ENCODE measurements at places on chromosomes 1 and 21. TPM values are rescaled to one million over a fixed set of nuclear protein-coding genes. Genes with fewer than 3 reads are reported as not detected.

GRCh38 chr1:44929531-44929930 lies 56.9 kb downstream of the EIF2B3 start:
- no peak for ATAC-seq

DNA sequence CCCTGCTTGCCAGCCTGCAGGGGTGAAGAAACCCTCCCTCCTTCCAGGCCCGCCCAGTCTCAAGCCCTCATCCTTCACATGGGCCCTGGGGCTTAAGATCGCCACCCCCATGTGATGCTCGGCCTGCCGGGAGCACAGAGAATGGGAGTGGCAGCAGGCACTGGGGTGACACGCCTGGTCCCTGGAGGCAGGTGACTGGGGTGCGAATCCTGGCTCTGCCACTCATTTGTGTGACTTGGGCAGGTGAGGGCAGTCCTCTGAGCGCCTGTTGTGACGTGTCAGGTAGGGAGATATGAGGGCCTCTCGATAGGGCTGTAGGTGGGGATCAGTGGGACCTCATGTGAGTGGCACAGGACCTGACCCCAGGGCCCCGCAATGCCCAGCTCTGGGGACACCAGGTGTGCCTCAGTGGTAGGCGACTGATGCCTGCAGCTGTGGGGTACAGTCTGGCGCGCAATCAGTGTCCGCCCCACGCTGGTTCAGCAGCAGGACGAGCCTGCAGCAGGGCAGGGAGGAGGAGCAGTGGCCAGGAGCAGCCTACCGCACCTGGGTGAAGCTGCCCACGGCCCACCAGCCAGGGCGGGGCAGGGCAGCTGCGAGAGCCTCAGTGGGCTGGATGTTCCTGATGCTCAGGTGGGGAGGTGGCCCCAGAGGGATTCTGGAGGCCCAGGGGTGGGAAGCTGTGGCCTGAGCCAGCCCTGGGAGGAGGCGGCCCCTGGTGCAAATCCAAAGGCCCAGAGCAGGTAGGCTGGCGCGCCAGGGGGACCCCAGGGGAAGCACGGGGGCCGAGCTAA lies 6.2 kb downstream of the SH2D5 start:
- ATAC-seq = no peak

GRCh38 chr1:212664409-212665199 lies 35.0 kb downstream of the BATF3 start:
- ATAC-seq = no peak

DNA sequence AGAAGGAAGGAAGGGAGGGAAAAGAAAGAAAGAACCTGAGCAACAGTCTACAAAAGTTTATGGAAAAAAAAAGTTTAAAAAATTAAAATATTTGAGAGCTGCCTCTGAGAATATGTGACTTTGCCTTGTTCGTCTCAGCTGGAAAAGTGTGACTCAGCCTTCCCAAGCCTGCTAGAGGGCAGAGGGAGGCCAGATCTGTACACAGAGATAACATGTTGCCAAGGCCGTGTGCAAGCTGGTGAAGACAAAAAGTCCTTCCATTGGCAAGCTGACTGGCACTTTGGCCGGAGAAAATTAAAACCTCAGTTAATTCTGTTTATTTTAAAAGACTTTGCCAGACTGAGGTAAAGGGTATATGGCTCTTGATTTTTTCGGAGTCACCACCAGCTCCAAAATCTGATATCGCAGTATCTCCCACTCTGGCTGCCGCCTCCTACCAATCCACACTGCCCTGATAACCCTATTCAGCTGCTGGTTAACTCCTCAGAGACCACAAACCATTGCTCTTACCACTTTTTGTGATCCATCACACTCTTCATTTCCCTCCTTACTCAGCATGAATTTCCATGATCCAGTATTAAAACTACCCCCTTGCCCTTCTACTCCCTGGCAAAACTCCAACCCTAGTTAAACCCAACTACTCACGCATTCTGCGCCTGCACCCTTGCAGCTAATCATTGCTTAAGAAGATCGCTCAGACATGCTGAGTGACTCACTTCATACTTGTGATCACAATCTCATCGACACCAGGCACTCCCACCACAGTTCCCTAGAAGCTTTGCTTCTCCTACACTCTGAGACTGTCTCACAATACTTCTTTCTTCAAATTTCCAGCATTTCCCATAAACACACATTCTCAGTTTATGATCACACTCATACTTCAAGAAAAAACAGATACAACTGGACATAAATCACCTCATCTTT lies 5.7 kb upstream of the PPP1R15B start:
- peak; percentile 79 for ATAC-seq

SPATA1 gene
- not detected for total RNA-seq

- ATAC-seq = no peak
Observed at GRCh38 chr1:94006604-94007003, 97.4 kb upstream of the GCLM start.

DNA sequence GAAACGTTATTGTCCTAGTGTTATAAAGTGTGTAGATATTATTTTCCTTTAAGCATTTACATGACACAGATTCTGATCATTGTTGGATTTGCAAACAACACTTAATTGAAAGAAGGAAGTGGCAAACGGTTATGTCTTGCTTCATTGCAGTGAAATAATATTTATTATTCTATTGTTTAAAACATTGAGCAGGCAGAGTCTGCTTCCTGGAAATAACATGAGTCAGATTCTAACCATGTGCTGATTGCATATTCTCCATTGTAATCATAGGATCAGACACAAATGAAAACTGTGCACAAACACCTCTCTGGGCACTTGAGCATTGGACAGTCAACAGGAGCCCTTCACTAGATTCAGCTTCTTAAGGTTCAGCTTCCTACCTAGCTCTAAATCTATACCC lies 46.8 kb upstream of the USP25 start:
- ATAC-seq = no peak

DNA sequence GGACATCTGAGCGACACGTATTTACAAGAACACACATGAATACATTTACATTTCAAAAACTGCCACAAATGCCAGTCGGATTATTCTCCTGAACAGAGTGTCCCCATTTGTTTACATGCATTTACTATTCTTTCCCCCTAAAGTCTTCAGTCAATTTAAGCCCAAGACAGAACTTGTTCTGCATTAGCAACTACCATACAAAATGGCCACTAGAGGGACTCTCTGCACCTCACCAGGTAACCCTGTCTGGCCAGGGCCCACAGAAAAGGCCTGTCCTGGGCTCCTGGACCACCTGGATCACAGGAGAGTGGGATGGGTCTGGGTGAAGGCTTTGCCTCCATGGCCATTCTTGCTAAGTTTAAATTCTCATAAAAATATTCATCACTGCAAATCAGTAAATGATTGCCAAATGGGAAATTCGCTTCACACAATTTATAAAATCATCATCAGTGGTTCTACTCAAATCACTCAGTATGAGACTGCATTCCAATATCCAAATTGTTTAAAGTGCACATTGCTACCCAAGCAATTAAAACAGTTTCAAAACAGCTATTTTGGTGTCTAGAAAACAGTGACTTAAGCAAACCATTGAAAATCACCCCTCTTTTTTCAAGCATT lies 12.5 kb upstream of the GUCA2A start:
- ATAC-seq = no peak

GRCh38 chr1:112457955-112458354 lies 50.8 kb upstream of the WNT2B start:
- ATAC-seq = no peak

- ATAC-seq = peak; percentile 31
Observed at GRCh38 chr1:47656719-47657685, 219.2 kb downstream of the FOXD2 start.

LCE3E gene
- not detected for total RNA-seq

DOP1B gene
- 12.0 TPM for total RNA-seq

DNA sequence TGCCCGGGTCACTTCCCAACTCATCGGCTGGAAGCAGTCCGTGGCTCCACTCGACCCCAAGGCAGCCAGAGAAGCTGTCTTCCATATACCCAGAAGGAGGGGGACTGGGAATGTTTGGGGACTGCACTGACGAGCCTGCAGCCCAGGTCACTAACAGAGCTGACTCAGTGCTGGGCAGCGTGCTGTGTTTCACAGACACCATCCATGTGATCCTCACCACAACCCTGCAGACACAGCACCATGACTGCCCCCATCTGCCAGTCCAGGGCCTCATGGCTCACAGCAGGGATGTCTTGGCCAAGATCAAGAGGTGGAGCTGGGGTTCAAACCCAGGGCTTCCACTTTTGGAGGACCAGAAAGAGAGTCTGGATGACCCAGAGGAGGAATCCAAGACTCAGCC lies 67.9 kb downstream of the KLHDC7A start:
- ATAC-seq = no peak

DNA sequence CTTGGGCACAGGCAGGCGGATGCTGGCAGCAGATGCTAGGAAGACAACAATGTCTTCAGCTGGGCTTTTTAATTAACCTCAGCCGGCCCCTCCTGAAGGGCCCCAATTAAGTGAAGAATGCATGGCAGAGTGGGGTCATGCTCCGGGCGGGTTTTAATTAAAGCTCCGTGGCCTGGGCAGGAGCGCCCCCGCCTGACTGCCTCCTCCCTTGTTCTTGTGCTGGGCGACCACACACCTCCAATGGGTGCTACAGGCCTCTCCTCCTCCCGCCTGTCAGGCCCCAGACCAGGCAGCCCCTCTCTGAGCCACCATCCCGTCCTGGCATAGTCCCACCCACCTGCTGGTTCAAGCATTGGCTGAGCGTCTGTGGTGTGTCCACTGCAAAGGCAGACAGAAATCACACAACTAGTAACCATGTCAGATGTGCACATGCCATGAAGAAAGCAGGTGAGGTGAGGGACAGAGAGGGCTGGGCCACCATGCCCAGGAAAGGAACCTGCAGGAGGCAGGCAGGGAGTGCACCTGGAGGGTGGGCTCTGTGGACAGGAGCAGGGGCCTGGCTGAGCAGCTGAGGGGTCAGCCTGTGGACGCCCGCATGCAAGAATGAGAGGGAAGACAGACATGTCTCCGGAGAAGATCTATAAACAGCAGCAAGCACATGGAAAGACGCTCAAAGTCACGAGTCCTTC lies 8.5 kb upstream of the ARF1 start:
- no peak for ATAC-seq

DNA sequence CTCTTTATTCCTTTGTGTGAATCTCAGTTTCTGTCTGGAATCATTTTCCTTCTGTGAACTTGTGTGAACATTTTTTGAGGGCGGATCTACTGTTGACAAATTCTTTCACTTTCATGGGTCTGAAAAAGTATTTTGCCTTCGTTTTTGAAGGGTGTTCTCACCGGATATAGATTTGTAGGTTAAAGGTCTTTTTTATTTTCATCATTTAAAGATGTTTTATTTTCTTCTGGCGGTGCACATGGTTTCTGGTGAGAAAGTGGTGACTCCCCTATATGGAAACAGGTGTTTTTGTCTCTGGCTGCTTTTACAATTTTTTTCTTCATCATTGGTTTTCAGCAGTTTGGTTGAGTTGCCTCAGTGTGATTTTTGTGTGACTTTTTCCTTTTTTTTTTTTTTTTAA lies 94.9 kb downstream of the DYRK1A start:
- no peak for ATAC-seq

ELF3 gene
- total RNA-seq = 0.78 TPM

- ATAC-seq = no peak
Observed at GRCh38 chr21:38171723-38172344, 85.0 kb upstream of the KCNJ15 start.

DNA sequence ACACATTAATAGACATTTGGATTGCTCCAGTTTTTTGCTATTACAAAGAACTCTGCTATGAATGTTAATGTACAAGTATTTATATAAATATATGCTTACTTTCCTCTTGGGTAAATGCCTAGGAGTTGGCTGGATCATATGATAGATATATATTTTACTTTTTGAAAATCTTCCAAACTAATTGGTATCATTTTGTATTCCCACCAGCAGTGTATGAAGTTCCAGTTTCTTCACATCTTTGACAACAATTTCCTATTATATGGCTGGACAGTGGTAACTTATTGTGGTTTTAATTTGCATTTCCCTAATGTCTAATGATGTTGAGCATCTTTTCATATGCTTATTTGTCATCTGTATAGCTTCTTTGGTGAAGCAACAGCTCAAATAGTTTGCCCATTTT lies 23.8 kb upstream of the DIPK1A start:
- ATAC-seq = no peak

DNA sequence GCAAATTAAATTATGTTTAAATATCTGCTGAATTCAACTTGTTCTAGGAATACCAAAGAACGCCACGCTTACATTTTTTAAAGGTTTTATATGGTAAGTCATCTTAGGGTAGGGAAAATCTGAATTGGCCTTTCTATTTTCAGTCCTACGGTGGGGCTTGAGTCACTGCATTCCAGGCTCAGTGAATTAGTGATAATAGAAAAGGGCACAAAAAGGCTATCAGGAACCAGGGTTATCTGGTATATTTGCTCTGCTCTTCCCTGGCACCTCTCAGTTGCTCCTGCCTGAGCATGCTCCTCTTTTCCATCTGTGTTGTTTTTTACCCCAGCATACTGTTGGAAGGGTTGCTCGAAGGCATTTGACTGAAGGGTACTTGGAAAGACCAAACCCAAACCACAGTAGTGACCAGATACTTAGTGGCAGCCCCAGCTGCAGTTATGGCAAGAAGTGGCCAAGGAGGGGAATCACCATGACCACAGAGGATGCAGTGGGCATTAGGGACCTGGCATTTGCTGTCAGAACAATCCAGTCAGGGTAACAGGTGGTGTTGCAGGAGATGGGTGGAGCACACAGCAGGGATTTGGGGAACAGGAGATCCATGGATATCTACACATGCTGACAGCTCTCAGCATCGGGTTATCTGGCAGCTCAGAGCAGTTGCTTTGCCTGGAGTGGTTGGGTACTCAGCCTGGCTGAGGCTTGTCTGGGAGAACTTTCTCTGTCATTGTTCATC lies 2.3 kb downstream of the OVAAL start:
- no peak for ATAC-seq

AMY1B gene
- total RNA-seq = not detected

- ATAC-seq = no peak
Observed at GRCh38 chr1:230086151-230086550, 19.1 kb downstream of the GALNT2 start.

DNA sequence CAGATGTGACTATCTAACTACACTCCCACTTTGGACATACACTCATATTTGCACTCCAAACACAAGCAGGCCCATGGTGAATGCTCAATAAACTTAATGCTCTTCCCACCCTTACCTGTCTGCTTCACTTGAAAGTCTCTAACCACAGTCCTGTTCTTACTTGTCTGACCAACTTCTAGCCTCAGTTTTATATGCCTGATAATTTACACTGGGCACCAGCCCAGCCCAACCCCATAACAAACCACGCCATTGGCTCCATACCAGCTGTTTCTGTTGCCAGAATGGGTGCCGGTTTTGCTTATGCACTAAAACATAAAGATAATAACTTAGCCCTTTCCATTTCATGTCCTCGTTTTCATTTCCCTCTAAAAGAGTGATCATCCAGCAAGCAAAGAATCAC lies 395.4 kb downstream of the NTNG1 start:
- ATAC-seq = no peak

SHE gene
- total RNA-seq = 10.6 TPM
